ENCODE measurements at places on chromosomes 11 and 22.

DNA sequence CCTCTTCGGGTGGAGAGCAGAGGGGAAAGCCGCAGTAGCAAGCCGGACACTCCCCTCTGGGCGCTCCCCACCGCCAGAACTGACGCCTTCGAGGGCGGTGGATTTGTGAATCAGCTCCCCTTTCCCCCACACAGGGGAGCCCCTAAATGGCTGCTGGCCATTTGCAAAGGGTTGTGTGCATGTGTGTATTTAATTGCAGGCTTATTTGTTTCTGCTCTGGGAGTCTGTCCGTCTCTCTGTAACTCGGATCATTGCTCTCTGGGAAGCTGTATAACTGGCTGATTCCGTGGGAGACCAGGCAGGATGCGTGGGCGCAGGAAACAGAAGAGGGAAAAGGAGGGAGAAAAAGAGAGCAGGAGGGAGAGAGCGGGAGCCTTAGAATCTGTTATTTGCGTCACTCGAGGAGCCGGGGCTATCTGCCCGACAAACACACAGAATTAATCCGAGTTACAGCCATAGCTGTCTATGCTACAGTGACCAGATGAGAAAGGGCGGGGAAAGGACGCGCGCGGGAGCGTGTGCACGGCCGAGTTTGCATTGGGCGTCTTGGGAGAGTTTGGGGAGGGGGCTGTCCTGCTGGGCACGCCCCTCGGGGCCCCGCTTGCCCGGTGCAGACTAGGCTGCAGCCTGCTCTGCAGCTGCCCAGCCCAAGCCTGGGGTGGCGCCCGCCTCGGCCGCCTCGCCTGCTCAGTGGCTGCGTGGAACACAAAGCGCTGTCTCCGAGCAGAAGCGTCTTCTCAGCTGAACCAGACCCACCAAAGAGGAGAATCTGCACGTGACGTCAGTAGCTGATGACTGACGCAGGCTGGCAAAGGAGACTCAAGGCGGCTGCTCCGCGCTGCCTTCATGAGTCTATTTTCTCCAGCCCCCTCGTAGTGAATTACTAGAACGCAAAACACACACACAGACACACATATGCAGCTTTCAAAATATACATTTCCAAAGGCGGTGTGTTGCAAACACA lies 105.3 kb upstream of the HSD17B12 start:
- DNase-seq = no peak

DNA sequence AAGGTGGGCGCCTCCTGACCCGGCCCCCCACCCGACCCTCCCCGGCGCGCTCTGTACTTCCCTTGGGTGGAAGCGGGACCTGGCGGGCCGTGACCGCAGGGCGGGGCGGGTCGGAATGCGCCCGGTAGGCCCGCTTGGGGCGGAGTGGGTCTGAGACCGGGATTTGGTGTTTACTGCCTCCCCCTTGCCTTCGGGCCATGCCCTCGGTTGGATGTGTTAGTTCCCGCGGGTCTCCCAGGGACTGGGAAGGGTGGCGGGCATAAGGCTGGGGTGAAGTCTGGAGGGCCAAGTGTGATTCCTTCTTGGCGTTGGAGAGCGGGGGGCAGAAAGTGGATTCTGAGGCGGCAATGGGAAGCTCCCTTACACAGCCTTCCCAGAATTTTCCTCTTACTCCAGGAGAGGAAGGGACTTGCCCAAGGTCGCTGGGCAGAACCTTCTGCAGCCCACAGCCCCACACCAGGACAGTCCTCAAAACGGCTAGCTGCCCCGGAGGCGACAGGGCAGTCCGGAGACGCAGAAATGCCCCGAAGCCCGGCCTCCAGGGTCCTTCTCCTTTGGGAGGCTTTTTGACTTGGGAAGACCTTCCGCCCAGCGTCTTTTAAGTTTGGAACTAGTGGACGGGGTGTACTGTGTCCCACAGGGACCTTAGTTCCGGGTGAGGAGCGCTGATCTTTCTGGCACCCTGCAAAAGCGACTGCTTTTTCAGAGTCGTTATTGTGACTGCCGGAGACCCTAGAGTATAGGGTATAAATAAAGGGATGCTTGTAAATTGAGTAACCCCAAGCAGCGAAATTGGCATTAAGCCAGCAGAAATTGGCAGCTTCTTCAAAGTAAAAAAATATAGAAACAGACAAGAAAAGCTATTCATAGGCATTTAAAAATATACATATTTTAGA lies 647 bp downstream of the SWAP70 start:
- DNase-seq = peak; percentile 45

DNA sequence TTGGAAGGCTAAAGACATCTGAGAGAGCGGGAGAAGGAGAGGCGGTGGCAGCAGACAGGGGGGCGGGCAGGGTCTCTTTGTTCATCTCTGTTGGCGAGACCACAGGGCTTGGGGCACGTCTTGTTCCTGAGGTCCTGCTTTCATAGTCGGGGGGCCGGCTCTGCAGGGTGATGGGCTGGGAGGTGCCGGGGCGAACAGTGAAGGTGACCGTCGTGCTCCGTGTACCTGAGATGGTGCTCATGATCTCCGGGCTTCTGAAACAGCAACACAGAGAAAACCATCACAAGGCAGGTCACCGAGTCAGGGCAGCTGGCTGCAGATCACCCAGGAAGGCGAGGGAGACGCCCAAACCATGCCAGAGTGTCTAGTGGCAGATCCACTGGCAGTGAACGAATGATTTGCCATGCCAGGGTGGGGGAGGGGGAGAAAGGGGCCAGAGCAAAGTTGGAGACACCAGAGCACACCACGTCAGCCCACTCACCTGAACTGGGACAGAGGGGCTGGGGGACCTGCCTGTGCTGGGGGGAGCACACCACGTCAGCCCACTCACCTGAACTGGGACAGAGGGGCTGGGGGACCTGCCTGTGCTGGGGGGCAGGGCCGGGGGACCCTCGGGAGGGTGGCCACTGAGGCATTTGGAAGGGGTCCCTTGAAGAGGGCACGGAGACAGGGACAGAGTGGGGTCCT lies 75.0 kb downstream of the CTTN start:
- no peak for DNase-seq

DNA sequence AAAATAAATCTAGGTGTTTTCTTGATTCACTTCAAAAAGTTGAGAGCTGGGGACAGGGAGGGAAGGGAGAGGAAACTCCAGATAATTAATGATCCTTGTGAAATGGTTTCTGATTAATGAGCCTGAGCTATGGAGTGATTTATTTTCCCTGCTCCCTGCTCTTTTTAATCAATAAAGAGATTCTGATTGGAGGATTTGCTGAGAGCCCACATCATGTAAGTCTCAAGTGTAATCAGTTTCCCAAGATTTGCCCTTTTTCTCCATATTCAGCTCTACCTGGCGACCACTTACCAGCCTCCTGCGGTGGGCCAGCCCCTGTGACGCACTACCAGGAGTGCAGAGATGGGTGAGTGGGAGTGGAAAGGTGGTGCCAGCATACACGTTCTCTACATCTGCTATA lies 114.0 kb downstream of the NAV2 start:
- no peak for DNase-seq

DNA sequence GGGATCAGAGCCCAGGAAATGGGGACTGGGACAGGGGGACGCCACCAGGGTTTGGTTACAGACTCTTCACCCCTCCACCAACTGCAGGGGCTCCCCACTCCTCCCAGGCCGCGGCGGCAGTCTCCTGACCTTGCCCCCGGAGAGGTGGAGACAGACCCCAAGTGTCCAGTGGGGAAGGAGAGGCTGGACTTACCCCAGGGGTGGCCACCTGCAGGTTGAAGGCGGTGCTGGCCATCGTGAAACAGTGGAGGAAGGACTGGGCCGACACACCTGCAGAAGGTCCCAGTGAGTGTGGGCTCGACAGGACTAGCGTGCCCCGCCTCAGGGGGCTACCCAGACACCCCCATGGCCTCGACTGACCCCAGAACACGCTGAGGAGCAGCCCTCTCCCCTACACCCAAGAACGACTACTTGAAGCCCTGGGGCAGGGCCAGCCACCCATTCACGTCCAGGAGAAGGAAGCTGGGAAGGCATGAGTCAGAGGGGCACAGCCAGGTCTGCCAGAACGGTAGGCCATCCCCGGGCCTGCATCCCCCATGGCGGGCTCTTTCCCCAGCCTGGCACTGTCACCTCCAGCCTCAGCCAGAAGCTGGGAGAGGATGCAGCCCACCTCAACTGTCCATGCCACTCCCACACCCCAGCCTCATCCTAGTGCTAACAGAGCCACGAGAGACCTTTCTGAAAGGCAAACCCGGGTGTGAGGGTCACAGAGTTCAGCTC lies 2.3 kb downstream of the GATD1 start:
- DNase-seq = no peak

DNA sequence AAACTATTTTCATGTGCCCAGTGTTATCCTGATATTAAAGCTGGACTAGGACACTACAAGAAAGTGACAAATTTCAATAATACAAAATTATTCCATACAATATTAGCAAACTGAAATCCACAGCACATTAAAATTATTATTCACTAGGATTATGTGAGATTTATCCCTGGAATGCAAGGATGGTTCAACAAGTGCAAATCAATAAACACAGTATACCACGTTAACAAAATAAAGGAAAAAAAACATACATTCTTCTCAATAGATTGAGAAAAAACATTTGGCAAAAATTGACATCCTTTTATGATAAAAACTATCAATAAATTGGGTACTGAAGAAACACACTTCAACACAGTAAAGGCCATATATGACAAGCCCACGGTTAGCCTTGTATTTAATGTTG lies 1758.2 kb upstream of the RAG2 start:
- DNase-seq = no peak

GRCh38 chr22:43000441-43001175 lies 14.3 kb downstream of the PACSIN2 start:
- no peak for DNase-seq

DNA sequence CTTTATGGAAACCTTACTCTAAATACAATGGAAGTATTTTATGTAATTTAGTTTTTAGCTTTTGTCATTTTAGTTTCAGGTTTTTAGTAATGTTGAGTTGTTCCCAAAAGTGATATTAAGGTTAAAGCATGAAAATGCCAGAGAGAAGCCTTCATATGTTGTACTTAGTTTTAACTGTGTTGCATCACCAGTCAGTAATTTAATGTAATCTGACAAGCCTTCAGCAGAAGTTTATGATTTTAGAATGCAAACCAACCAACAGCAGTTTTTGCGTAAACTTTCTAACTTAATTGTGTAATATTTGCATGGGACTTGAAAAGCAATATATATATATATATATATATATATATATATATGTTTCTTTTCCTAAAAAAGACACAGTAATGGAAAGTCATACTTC lies 110.6 kb downstream of the MSANTD4 start:
- DNase-seq = no peak

- DNase-seq = no peak
Observed at GRCh38 chr11:126452241-126453101, 97.0 kb downstream of the ST3GAL4 start.

- no peak for DNase-seq
Observed at GRCh38 chr22:44729391-44730021, 22.9 kb upstream of the ARHGAP8 start.

DNA sequence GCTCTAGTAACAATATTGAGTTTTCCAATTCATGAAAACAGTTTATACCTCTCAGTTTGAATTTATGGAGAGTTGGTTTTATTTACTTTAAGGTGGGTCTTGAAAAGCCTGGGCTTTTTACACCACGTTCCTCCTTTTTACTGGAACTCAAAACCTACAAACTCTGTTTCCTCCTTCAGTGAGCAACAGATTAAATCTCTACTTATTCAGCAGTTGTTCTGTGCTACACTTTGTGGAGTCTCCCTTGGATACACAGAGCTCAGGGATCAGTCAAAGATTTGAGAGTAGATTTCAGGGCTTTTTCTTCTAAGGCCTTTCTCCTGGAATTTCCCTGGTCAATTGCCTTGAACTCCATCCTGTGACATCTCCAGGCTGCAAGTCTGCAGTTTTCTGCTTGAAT lies 3.5 kb downstream of the NXPE1 start:
- no peak for DNase-seq

- no peak for DNase-seq
Observed at GRCh38 chr11:102346456-102346747, 612 bp upstream of the BIRC2 start.

GRCh38 chr22:27461470-27461869 lies 340.1 kb downstream of the MN1 start:
- DNase-seq = no peak

GRCh38 chr22:37636186-37636948 lies 3.1 kb upstream of the SH3BP1 start:
- DNase-seq = no peak

- DNase-seq = peak; percentile 6
Observed at GRCh38 chr11:22337596-22338485, at the start of gene SLC17A6. SLC17A6 (plus strand) TSS chr11:22338381; CDS start chr11:22338534, 153 bp downstream.

DNA sequence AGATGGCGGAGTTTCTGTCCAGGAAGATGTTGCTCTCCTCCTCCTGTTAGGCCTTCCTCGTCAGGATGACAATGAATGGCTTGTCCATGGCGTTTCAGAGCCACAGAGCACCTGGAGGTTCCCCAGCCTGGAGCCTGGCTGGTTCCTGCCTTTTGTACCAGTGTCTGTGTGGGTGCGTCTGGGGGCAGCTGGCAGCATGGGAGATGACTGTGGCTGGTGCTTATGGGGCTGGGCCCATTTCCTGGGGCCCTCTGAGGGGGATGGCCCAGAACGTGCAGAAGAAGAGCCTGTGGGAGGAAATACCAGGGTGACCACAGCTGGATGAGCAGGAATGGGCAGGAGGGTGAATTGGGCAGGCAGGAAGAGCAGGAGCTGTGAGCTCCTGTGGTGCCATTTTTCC lies 6.7 kb downstream of the SLC37A2 start:
- no peak for DNase-seq

DNA sequence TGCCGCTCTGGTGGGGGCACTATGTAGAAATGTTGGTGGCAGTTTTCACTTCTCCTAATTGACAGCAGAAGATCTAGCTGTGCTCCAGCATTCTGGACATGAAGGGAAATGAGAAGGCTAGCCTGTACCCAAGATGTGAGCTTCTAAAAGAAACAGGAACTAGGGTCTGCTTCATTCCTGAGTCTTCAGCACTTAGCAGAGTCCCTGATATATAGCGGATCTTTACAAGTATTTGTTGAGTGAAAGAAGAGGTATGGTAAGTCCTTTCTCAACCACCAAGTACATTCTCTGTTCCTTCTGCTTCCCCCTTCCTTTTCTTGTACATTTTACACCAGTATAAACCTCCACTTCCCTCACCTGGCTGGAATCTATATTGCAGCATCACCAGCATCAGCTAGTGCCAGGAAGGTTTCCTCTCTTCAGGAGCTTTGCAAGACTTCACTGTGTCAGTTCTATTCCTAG lies 408.3 kb upstream of the CADM1 start:
- no peak for DNase-seq

- DNase-seq = no peak
Observed at GRCh38 chr11:17432002-17432401, 43.5 kb upstream of the KCNJ11 start.
